Stromal cell of bone marrow (primary cell): ENCODE measurements at places on chromosomes 2 and 18.

- DNase-seq: no peak
Observed at GRCh38 chr2:10900216-10901109, 11.3 kb upstream of the KCNF1 start.

- no peak for DNase-seq
Observed at GRCh38 chr2:197174539-197175094, 136.0 kb downstream of the ANKRD44 start.

DNA sequence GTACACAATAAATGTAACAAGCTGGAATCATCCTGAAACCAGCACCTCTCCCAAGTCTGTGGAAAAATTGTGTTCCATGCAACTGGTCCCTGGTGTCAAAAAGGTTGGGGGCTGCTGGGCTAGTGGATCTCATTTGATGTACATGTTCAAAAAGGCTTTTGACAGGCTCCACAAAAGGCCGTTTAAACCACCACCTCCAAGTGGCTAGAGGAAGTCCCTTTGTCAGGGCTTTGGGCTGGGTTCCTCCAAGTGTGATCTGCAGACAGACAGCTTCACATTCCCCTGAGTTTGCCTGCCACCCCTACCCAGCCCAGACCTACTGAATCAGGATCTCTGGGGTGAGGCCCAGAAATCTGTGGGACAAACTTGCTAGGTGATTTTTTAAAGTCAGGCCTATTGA is 84.7 kb downstream of the TGFA start:
- no peak for DNase-seq

GRCh38 chr2:84971510-84972206 is 697 bp downstream of the KCMF1 start:
- peak; percentile 18 for DNase-seq

DNA sequence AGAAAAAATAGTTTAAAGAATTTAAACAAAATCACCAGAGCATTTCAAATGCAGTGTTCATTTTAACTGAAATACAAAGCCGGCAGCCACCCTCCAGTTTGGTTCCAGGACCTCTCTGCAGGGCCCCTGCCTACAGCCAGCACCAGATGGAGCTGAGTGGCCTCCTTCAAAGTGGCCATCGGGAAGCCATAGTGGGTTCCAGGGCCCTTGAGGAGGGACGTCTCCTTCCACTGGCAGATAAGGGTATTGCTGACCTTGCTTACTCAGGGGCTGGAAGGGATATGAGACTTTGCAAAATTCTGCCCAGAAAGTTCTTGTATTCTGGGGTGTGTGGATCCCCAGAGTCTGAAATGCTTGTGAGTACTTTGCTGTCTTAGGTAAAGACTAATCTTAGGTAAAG is 205.2 kb upstream of the APCDD1 start:
- DNase-seq: no peak

DNA sequence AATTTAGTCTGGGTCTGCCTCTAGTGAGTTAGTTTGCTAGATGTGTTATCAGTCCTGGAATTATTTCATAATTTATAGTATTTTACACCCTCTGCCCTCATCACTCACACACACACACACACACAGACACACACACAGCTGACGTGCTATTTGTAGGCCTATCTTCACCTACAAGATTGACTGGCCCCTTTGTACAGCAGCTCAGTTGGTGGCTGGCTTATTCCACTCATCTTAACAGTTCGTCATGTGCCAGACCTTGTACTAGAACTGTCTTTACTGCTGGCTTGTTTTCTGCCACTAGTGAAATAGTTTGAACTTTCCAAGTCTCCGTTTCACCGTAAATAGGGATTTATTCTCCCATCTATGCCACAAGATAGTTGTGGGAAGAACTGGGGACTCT is 21.3 kb downstream of the CENPO start:
- DNase-seq: no peak

DNA sequence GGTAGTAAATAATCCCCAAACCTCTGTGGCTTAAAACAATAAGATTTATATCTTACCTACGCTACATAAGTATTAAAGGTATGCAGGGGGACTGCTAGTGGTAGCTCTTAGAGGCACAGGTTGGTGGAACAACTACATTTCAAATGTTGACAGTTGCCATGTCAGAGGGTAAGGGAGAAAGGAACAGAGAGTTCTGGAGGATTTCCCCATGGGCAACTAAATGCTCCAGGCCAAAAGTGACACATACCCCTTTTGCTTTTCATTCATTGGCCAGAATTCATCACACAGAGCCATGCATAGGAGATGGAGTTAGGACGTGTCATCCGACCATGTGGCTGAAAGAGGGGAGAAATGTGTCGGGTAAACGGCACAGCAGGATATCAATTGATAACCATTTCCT is 133.2 kb downstream of the NAPG start:
- DNase-seq: no peak

DNA sequence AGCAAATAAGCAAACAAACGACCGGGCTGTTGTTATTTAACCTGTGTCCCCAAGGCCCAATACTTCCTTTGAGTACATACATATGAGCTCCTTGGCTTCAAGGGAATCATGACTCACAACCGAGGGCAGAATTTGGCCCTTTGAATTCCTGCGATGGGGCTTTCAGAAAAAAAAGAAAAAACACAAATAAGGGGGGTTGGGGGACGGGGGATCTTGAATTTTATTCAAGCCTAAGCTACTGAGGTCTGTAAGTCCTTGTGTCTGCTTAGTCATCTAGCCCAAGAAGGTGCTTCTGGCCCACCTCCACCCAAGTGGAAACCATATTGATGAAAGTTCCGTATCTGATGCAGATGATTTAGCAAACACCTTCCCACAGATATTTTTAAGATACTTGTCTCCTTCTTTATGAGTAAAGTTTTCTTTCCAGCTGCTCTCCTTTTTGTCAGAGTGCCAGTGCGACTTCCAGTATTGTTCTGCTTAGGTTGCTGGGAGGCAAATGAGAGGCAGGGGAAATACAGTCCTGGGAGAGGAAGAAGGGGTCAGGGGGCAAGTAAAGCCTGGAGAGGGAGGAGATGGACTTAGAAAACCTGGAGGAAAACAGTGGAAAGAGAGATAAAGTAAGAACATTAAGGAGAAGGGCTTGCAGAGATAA is 169.6 kb downstream of the ZEB2 start:
- no peak for DNase-seq

- no peak for DNase-seq
Observed at GRCh38 chr2:151237422-151238025, 24.1 kb downstream of the RBM43 start.

GRCh38 chr2:28366496-28367282 is 26.0 kb upstream of the FOSL2 start:
- DNase-seq: no peak

- no peak for DNase-seq
Observed at GRCh38 chr18:27094621-27095020, 90.5 kb downstream of the CHST9 start.

GRCh38 chr18:76823587-76824011 is 1.2 kb downstream of the ZNF236 start:
- no peak for DNase-seq

GRCh38 chr2:127197475-127198385 is 22.4 kb downstream of the CYP27C1 start:
- DNase-seq: no peak
